ENCODE measurements at places on chromosomes 3 and 15.

DNA sequence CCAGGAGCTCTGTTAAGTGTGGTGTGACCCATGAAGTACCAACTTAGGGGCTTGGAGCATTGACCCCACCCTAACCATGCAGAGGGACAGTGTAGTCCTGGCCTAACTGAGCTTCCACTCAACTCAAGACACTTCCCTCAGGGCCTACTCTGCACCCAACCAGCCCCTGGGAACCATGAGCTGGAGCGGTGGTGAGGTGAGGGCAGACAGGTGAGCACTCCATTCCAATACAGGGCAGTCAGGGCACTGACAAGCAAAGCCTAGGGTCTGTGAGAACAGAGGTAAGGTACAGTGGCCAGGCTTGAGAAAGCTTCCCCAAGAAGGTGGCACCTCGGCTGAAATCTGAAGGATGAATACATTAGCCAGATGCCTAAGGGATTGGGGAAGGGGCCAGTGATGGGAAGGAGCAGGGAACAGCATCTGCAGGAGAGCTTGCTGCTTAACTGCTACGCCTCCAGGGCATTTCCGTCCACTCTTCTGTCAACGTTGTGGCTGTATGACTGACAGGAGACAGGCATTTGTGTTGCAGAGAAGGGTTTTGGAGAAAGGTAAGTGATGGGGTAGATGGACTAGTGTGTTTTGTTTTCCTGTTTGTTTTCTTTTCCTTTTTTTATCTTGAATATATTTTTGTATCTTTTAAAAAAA lies 243.5 kb upstream of the TRIM42 start:
- DNase-seq, result no peak

DNA sequence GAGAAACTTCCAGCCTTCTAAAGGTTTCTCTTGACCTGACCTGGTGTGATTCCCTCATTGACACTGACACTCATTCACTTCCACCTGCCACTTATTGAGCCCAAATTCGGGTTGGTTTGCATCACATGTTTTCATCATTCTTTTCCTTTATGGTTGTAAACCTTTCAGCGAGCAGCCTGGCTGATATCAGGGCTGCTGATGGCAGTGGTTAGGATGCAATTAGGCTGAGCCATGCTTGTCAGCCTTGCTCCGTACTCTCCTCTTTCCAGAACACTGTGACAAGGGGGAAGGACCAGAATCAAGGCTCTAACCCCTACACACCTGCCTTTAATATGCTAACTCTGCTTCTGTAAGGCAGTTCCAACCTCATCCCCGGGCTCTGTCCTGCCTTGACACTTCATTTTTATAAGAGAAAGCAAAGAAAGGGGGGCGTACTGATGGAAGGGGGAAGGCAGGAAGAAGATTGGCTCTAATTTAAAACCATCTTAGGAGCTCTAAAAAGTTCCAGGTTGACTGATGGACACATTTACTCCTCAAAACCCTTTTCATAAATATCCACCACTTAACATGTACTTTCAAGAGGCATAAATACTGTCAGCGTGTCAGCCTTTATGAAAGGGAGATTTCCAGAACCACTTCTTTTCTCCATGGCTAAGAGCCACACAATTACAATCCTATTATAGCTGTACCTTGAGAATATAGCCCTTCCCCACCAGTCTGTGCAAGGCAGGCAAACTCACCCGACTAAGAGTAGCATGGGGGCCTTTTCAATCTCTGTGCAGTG lies 5.7 kb downstream of the NMNAT3 start:
- no peak for DNase-seq

GRCh38 chr15:27579738-27580137 lies 519.4 kb downstream of the OCA2 start:
- DNase-seq, result no peak

DNA sequence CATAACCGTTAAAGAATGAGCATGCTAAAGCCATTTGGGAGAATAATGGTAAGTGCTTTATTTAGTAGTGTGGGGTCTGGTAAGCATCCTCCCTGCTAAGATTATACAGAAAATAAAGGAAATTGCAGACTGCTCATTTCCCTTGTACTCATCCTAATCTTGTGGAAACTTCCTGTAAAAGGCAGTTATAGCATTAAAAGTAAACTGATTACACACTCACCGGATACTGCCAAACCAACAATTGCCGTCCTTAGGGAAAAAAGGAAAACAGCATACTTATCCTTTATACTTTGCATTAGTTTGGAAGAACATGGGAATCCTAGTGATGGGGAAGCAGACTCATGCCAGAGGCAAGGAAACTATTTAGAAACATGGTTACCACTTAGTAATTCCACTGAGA lies 5.3 kb upstream of the SPRED1 start:
- no peak for DNase-seq

DNA sequence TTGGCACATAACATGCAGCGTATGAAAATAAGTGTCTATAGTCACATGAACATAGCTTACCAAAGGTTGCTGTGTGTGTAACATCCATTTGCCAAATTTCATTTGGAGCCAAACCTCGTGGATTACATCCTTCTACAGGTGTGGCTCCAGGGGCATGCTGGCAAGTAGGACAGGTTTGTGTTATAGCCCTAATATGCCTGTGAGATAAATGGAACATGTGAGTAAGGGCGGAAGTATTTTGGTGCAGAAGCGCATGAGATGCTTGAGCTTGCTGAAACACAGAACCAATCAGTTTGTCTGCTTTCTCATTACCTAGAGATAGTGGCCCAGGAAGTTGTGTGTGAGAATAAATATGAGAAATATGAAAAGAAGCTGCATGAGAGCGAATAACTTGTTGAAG lies 21.8 kb upstream of the XCR1 start:
- DNase-seq, result no peak

GRCh38 chr3:13851997-13852637 lies 27.8 kb downstream of the WNT7A start:
- no peak for DNase-seq

DNA sequence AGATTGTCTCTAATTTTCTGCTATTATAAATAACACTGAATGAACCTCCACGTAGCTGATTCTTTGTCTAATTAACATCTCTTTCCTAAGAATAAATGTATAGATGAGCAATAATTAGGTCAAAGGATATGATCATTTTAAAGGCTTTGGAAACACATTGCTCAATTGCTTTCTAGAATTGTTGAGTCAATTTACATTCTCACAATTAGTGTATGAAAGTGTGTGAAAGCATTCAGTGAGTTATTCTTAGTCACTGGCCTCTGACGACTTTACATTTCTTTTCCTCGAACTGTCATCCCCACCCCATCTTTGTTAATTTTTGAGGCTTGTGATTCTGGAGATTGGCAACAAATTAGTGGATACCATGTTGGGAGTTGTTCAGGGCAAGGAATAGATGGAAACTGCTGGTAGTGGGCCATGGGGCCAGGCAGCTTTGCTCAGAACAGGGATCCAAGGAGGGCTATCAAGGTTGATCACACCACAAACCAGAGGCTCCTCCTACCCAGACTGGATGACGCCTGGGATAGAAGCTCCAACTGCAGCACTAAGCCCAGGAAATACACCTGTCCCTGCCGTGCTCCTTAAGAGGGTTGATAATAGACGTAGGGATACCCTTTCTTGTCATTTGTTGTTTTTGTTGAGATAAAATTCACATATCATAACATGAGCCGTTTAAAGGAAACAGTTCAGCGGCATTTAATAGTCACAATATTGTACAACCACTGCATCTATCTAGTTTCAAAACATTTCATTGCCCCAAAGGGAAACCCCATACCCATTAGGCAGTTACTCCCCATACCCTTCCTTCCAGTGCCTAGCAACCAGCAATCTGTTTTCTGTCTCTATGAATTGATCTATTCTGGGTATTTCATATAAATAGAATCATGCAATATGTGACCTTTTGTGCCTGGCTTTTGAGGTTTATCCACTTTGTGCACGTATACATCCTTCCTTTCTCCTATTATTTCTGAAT lies 27.9 kb downstream of the EIF1B start:
- no peak for DNase-seq

DNA sequence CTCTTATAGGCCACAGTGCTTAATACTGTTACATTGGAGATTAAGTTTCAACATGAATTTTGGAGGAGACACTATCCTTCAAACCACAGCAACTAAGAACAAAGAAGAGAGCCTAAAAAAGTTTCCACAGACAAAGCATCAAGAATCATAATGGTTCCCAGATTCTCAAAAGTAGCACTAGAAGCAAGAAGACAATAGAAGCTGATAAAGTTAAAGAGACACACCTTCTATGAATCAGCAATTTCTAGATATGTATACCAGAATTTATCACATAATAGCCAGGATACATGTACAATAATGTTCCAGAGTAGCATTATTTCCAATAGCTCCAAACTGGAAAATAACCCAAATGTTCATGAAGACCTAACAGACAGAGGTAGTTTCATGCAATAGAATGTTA lies 12.2 kb downstream of the NKIRAS1 start:
- DNase-seq, result no peak

- DNase-seq, result no peak
These were observed 123.0 kb downstream of the LRIG1 start for GRCh38 chr3:66377800-66378199.

- DNase-seq, result no peak
These were observed 110.9 kb upstream of the ROBO1 start for GRCh38 chr3:79878708-79879107.

GRCh38 chr3:23496165-23496564 lies 293.0 kb downstream of the UBE2E2 start:
- no peak for DNase-seq

DNA sequence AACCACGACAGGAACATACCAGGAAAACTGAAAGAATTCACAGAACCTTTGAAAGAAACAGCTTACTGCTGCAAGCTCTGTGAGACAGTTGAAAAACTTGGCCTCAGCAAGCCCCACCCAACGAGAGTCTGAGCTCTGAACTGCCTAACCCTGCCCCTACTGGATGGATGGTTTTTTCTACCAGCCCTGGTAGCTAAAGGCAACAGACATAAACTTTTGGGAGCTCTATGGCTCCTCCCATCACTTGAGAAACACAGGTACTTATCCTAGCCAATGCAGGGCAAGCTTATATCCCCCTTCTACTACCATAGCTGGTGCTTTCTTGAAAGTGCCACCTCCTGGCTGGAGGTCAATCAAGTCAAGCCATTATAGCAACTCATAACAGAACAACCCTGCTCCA lies 471.8 kb downstream of the GRM7 start:
- DNase-seq, result no peak

- peak; percentile 86 for DNase-seq
These were observed 51.7 kb downstream of the TRANK1 start for GRCh38 chr3:36893137-36893557.

DNA sequence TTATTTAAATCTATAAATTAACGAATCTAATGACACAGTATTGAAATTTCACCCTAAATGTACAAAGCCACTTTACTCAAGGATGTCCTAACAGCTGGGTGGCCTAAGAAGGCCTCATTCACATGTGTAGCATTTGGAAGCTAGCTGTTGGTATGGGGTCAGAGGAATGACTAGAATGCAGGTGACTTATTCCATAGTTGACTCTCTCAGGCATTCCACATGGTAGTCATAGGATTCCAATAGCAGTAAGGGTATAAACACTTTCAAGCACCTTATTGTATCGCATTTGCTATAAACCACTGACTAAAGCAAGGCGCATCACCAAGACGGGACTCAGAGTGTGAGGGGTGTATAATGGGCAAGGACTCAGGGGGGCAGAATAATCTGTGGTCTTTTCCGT lies 294.8 kb upstream of the EPHA3 start:
- DNase-seq, result no peak

- no peak for DNase-seq
These were observed 130.1 kb upstream of the RARB start for GRCh38 chr3:25297667-25298585.

- DNase-seq, result no peak
These were observed 43.0 kb upstream of the CACNA2D3 start for GRCh38 chr3:54079314-54079713.

DNA sequence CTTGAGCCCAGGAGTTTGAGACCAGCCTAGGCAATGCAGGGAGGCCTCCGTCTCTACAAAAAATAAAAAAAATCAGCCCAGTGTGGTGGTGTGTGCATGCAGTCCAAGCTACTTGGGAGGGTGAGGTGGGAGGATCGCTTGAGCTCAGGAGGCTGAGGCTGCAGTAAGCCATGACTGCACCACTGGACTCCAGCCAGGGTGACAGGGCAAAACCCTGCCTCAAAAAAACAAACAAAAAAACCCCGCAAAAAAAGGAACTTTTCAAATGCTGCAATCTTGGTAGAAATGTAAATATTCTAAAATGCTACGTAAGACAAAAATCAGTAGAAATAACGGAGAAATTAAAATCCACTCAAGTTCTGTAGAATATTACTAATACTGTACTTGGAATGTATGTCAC lies 108.1 kb upstream of the MELTF start:
- peak; percentile 73 for DNase-seq

DNA sequence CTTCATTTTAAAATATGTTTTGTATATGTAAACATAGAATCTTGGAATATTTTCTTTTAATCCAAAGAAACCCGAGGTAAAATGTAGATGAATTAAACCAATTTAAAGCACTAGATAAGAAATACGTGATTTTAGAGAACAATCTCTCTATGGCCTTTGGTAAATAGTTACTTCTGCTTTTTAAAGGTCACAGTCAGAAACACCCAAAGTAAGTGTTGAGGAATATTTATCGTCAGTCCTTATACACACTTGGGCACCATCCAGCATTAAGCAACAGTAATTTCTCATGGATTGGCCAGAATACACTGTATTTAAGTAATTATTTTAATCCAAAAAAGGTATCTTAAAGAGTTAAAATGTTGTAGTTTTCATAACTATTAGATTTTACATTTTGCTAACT lies 713.2 kb downstream of the NLGN1 start:
- peak; percentile 49 for DNase-seq

Data from suppressor macrophage treated with lipopolysaccharide for 4 hours (primary cell).